ENCODE measurements at places on chromosomes 5 and 9.

GRCh38 chr5:14216902-14217301 lies 73.8 kb downstream of the TRIO start:
- DNase-seq: no peak

DNA sequence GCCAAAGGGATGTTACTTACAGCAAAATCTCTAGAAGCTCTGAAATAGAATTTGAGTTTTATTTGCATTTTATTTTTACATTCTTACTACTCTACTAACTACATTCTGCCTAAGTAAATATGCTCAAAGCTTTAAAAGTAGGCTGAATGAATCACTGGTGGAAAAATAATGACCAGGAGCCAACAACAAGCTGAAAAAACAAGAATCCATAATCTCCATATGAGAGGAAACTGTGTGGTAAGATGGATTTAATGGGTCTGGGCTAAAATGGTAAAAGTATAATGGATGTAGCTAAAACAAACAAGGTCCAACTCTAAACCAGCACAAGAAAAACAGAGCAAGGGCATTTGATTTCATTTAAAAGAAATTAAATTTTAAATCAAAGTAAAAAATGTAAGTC lies 525.8 kb upstream of the FTMT start:
- no peak for DNase-seq

DNA sequence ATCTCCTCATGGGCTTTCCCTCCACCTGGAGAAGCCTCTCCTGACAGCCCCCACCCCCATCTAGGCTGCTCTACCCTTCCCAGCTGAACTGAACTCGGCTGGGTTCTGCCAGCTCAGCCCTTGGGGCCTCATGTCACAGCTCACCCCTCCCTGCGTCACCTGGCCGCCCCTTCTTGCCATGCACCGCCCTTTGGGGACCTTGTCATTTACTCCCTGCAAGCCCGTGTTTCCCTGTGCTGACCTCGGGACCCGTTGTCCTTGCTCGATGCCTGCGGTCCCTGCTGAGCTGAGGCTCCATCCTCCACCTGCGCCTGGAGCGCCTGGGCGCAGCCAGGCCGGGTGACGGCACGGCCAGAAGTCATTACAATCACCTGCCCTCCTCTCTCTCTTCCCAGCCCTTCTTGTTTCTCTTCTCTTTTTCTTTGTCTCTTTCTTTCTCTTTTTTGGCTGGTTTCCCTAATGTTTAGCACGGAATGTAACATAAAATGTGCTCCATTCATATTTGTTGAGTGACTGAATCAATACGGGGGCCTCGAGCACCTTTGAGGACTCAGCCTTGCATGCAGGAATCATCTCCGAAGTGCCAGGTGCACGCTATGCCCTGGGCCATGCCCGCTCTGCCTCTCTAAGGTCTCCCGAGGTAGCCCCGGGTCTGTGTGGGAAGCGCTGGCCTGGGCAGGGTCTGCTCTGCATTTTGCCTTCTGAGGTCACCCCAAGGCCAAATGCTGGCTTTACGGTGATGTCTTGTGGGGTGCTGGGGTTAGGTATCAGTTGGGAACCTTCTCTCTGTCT lies 48.1 kb upstream of the COL5A1 start:
- DNase-seq: no peak

DNA sequence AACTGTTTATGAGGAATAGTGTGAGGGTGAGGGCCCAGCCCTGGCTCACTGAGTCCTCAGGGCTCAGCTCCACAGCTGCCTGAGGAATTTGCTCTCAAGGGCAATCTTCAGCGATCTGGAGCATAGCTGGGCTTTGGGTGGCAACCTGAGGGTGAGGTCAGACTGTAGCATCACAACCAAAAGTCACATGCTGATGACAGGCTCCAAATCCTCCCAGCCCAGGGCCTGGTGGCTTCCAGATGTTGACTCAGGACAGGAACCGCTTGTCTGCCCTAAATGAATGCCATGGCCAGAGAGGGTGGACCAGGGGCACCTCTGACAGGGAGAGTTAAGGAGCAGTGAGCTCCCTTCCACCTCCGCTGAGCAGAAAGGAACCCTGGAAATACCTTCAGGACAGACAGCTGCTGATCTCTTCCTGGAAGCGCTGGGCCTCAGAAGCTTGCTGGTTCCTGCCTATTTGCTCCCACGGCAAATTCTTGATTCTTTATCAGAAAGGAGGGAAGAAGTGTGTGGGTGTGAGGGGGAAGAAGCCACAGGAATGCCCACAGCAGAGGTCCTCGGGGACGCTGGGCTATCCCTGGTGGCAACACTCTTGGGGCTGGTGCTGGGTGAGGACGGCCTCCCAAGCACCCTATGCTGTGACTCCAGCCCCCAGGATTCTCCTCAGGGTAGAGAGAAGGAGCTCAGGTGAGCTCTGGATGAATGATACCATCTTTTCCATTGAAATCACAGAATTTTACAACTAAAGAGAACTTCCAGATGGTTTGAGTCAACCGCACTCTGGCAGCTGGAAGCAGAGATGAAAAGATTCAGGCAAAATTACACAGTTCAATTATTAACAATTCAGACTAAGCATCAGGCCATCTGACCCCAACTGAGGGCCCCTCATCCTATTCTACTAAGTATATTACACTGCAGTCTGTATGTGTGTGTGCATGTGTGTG lies 13.8 kb upstream of the CTSL start:
- DNase-seq: no peak

DNA sequence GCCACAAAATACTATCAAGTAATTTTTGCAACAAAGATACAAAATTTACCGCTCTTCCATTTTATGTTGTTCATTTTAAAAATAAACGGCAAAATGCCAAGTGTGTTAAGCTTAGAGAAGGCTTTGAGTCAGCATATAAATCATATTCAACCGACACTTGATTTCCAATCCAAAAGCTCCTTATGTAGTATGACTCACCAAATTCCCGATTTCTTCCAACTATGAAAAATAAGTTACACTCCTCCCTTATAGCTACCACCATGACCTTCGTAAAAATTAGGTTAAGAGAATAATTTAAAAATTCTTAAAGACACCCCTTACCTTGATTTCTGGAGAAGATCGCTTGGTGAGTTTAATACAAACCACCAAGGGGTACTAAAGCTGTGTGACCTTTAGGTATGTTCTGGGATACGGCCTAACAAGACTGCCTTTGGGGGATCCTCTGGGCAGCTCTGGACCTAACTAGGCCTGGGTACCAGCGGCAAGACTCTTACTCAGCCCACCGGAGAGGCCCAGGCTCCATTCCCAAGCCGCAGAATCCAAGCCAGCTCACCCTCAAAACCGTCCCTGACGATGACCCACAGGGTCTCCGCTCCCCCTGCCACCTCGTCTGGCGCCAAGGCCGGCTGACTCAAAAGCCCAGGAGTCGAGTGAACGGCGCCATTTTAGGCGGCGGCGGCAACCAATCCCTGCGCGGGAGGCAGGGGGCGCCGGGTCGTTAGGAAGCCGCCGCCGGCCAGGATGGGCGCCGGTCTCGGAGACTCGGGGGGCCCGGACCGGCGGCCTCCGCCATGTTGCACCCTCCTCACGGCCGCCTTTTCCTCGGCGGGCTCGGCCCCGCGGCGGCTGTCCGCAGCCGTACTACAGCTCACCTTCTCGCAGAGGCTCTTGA lies 739 bp downstream of the PPP2CA start:
- DNase-seq: no peak

DNA sequence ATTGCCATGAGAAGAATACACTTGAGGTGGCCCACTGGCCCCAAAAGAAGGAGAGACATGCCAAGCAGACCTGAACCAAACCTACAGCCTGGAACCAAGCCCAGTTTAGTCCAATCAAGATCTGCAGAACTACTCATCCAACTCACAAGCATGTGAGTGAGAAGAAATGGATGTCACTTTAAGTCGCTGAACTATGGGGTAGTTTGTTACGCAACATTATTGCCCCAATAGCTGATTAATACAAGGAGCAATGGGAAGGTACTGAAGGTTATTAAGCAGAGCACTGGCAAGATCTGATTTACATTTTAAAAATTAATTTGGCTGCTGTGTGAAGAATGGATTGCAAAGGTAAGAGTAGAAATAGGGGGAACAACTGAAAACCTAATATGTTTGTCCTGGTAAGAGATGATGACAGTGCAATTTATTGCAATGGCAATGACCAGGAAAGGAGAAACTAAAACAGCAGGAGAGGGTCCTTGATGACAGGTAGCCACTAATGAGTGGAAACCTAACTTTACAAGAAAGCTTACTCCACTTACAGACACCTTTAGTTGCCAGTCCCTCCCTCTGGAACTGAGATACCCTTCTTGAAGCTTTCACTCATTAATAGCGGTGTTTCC lies 132.9 kb upstream of the GRIA1 start:
- no peak for DNase-seq

GRCh38 chr5:73488806-73489205 lies 9.4 kb upstream of the BTF3 start:
- no peak for DNase-seq

DNA sequence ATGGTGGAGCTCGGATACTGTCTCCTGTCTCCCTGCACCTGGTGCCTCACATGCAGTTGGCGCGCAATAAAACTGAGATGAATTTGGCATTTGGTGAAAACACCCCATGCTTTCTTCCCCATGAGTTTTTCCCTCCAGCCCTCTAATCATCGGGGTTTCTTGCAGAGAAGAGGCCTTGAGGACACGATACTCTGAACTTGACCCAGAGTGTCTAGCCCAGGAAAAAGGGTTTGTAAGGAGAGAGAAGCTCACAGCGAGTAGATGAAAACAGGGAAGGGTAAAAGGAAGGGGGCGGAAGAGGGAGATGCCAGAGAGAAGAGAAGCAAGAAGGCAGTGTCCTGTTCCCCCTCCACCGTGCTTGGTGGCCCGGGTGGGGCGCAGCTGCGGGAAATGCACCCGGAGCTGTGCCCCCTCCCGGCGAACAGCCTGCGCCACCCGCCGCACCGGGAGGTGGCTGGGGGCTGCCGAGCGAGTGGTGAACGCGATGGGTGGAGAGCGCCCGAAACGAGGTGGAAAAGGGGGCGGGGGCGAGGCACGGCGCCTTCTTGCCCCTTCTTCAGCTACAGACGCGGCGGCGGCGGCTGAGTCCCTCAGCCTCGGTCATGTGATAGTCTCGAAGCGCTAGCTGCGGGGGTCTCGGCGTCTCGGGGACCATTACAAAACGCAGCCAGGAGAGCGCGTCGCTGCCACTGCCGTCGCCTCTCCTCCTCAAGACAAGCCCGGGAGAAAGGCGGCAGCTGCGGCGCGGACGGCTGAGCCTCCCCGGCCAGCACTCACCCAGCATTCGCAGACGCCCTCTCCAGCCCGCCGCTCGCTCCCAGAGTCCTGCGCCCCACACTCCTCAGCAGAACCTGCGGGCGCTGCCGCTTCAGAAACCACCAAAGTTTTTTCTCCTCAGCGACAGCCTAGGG lies 1.1 kb upstream of the FOXB2 start:
- DNase-seq: no peak

GRCh38 chr5:91245074-91245452 lies 138.1 kb downstream of the ARRDC3 start:
- no peak for DNase-seq

DNA sequence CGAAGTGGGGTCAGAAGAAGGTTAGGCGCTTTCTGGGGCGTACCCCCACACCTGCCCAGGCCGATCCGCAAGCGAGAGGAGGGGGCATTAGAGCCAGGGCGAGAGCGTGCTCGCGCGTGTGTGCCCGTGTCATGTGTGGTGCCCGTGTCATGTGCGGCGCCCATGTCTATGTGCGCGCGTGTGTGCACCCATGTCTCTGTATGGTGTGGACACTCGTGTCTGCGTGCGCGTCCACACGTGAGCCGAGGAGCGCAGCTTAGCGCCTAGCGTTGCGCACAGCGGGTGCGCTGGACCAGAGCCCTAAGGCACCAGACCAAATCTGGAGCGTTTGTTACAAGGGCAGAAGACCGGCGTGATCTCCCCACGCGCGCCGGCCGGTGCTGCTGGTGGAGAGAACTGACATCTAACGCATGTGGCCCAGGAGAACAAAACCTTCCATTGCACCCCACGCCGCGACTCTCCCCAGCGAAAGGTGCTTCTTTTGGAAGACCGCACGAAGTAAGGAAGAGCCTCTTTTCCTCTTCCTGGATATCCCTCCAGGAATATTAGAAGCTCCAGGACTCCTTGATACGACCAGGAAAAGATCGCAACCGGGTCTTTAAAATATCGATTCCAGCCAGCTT lies 644 bp downstream of the NIM1K start:
- DNase-seq: no peak

DNA sequence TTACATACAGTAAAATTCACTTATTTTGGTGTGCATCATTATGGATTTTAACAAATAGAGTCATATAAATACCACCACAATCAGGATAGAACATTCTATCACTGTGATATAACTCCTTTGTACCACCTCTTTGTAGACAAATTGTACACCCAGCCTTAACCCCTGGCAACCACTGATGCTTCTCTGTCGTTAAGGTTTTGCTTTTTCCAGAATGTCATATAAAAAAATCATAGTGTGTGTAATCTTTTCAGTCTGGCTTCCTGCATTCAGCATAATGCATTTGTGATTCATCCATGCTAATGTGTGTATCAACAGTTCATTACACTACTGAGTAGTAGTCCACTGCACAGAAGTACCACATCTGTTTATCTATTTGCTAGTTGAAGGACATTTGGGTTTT lies 81.2 kb downstream of the ARSB start:
- DNase-seq: no peak

DNA sequence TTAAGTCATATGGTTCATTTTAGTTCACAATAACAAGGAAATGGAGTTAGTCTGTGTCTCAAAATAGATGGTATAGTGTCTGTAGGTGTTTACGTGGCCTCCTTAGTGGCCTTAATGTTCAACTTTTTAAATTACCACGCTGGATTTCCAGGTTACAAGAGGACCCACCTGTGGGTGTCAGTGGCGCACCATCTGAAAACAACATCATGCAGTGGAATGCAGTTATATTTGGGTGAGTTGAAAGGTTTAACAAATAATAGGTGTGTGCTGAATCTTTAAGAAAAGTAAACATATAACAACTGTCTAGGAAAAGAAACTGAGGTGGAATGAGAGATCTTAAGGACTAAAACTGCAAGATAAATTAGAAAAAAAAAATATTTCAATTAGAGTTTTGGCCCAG lies 2.9 kb downstream of the UBE2B start:
- no peak for DNase-seq

GRCh38 chr9:36486329-36486932 lies 86.3 kb upstream of the MELK start:
- DNase-seq: no peak

GRCh38 chr5:65041296-65042158 lies 272.8 kb downstream of the CWC27 start:
- no peak for DNase-seq

- DNase-seq: no peak
These were observed 104.7 kb upstream of the ANKRD55 start for GRCh38 chr5:56337715-56338319.

GRCh38 chr5:130964231-130965202 lies 200.5 kb downstream of the HINT1 start:
- no peak for DNase-seq

DNA sequence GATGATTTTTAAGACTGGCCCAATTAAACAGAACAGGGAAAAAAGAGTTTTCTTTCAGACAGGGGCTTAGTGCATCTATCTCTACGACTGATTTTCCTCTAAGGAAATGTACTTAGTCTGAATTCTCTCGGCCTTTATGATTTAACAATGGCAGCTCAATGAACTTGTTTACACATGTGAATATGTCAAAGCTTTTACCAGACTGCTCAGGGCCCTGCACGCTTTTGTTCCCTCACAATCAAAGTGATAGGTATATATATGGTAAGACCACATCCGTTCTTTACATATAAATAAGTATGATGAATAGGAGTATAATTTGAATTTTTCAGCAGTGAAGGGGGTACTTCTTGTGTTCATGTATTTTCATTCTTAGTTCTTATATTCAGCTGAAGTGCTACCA lies 27.6 kb downstream of the LEAP2 start:
- DNase-seq: no peak

GRCh38 chr5:135195270-135195608 lies 161.2 kb upstream of the PITX1 start:
- no peak for DNase-seq

GRCh38 chr5:68423154-68423811 lies 207.7 kb downstream of the PIK3R1 start:
- no peak for DNase-seq

Data from CMK (cell line).